ENCODE measurements at places on chromosomes 12 and 14. TPM values are rescaled to one million over a fixed set of nuclear protein-coding genes. Genes with fewer than 3 reads are reported as not detected.

Gene CFAP73
- total RNA-seq, result not detected

Gene LRRC10
- total RNA-seq, result not detected

Gene NKX2-1
- 0.26 TPM for total RNA-seq

Gene SIX4
- total RNA-seq, result 2.5 TPM

- no peak for DNase-seq
Observed at GRCh38 chr12:121288986-121289385, 7.5 kb downstream of the CAMKK2 start.
